Activated naive CD4-positive, alpha-beta T cell treated with Interleukin-2 at 50 U/mL for 16 hours (primary cell): ENCODE measurements at places on chromosomes 1 and 21.

- peak; percentile 83 for DNase-seq
Measured at GRCh38 chr1:2290595-2291510, 62.7 kb downstream of the SKI start.

GRCh38 chr1:157978586-157979403 lies 14.7 kb upstream of the KIRREL1 start:
- DNase-seq = no peak

DNA sequence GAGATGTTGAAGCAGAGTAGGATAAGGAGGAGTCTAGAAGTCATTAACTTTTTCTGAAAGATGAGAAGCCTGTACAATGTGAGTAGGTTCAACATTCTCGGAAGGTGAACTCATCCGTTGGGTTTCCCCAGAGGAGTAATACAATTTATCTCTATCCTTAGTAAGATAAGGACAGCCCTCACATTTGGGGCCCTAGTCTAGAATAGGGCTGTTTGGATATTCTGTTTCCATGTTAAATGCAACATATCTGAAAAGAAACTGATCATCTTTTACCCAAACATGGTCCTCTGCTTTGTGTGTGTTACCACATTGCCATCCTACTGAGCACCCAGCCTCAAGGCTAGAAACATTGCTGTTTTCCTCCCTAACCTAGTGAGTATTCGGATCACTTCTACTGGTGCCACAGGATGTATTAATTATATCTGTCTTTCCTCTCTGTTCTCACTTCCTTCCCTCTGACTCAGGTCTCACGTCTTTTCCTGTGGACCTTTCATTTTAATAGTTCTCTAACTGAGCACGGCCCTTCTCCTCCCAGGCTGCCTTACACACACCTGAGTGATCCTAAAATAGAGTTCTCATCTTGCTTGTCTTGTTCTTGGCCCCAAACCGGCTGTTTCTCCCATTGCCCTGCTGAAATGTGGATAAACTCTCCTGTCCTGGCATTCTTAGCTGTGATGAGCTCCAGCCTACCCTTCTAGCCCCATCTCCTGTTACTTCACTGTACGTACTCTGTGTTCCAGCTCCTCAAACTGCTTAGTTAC lies 91.7 kb downstream of the CDC14A start:
- peak; percentile 34 for DNase-seq

GRCh38 chr1:109198043-109198695 lies 15.5 kb upstream of the SARS1 start:
- DNase-seq = no peak

GRCh38 chr1:245448975-245449431 lies 294.2 kb downstream of the KIF26B start:
- no peak for DNase-seq

GRCh38 chr1:1427820-1428148 lies 6.7 kb upstream of the ANKRD65 start:
- no peak for DNase-seq

- DNase-seq = no peak
Measured at GRCh38 chr1:17521946-17522612, 17.4 kb upstream of the ARHGEF10L start.

DNA sequence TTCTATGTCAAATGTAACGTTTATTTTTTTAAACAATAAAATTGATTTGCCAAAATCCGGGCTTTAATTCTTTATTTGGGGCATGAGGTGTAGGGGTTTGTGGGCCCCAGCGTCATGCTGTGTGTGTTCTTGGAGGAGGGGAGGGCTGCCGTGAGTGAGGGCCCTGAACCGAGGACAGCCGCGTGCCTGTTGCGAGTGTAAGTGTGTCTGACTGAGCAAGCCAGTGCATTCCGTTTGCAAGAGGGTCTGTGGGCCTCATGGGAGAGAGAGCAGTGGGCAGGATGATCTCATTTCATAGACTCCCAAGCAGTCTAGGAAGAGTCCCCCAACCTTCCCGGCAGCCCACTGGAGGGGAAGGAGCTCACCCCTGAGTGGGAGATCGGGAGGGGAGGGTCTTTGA lies 21.4 kb upstream of the SPSB1 start:
- no peak for DNase-seq

- no peak for DNase-seq
Measured at GRCh38 chr21:36430841-36431240, 45.6 kb downstream of the CHAF1B start.

DNA sequence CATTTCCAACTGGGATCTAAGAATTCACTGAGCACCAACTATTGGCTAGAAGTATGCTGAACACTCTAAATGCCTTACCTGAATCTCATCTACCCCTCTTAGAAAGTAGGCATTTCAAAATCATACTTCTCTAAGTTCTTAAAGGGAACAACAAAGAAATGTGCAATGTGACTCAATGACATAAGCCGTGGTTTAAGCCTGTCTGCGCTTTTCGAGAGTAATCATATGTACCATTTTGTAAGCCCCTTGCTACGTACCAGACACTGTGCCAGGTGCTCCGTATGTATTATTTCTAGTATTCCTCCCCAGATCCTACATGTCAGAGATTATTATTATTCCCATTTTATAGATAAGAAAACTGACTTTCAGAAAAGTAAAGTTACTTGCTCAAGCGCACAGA lies 454.2 kb downstream of the SETD4 start:
- no peak for DNase-seq

- DNase-seq = no peak
Measured at GRCh38 chr21:34642211-34643075, 26.4 kb upstream of the CLIC6 start.

DNA sequence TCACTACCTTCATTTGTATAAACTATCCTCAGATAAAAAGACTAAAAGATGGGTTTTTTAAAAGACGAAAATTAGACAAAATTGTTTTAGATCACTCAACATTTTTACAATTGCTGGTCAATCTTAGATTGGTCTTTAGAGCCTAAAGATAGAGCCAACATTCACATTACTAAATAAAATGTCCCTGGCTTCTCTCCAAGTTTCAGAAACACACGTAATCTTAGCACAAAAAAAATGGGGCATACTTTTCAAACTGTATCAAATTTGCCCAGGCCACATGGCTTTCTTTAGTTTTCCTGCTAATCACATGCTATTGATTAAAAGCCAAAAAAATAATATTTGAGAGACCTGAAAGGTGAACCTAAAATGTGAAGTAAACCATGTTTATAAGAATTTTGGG lies 288.1 kb downstream of the DPYD start:
- no peak for DNase-seq
